ENCODE measurements at places on chromosomes 12 and 14.

DNA sequence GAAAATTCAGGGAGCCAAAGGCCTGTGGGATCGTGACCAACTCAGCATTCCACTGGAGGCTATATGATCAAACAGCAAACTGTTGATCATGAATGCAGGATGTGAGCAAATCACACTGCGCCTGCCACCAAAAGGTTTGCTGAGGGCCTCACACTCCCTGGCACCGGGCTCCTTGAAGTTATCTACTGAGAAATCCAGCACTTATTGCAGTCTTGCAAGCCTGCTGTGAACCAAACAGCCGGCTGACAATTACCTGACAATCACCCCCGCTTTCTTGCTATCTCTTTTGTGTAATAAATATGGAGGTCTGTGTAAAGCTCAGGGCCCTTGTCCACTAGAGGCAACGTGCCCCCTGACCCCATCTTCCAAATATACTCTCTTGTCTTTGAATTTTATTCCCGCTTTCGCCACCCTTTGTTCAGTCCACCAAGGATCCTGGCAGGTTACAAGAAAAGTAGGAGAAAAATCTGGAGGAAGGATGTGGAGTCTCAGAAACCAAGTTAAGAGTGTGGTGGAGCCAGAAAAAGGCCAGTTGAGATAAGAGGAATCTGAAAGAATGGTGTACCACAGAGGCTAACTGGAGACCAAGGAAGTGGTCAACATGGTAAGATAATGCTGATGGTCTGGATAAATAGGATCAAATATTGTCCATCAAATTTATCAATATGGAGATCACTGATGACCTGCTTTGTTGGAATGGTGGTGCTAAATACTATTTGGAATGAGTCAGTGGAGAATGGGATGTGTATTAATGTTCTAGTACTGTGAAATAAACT lies 229.2 kb downstream of the ALX1 start:
- DNase-seq = no peak

DNA sequence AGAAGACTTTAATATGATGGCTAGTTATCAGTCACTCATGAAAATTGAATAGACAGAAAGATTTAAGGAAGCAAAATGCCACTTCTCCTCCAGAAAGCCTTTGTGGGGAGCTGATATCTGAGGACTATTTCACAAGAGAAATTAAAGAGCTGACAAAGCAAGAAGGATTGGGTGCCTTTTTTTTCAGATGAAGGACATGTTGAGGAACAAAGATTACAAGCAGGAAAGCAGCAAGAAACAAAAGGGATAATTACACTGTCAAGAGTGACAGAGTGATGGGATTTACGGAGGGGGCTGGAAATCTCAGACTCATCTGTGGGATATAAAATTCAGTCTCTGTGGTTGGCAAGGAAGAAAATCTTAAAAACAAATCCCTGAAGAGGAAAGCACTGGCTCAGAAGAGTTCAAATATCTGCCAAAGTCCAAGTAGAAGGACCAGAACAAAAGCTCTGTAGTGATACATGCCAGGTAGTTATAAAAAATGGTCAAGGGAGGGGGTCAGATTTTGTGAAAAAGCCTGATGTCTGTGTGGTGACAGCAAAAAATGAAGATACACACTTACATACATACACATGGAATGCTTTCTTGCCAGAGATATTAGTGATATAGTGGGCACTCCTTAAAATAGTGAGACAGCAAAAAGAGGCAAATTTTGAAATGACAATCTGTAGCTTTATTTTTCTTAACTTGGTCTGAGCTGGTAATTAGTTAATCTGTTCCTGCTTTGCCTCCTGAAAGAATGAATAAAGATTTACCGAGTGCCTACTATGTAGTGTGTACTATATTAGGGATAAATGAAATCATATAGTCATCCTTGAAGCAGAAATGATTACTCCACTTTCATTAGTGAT lies 62.9 kb downstream of the EPS8 start:
- DNase-seq = no peak

- DNase-seq = no peak
Observed at GRCh38 chr14:83816761-83817160, 1713.2 kb upstream of the FLRT2 start.

DNA sequence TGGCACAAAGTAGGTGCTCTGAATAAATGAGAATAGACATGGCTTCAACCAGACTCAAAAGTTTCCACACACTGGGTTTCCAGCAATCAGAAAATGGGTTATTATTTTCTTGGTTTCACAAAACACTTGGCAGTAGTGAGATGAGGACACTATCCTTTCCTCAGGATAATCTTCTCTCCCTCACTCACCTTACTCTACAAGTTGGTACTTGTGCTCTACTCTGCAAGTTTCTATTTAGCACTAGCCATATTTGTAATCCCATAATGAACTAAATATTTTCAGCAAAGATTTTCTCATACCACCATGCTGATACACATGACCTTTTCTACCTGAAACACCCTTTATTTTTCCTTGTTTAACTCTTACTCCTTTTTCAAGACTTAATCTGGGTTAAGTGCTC lies 137.7 kb downstream of the FOXA1 start:
- no peak for DNase-seq

GRCh38 chr12:99093166-99093565 lies 448.1 kb downstream of the APAF1 start:
- DNase-seq = no peak
